CMK (cell line): ENCODE measurements at places on chromosomes 7 and 10.
A peak's percentile ranks its signal among the peaks of the same experiment; 100 is the strongest.

DNA sequence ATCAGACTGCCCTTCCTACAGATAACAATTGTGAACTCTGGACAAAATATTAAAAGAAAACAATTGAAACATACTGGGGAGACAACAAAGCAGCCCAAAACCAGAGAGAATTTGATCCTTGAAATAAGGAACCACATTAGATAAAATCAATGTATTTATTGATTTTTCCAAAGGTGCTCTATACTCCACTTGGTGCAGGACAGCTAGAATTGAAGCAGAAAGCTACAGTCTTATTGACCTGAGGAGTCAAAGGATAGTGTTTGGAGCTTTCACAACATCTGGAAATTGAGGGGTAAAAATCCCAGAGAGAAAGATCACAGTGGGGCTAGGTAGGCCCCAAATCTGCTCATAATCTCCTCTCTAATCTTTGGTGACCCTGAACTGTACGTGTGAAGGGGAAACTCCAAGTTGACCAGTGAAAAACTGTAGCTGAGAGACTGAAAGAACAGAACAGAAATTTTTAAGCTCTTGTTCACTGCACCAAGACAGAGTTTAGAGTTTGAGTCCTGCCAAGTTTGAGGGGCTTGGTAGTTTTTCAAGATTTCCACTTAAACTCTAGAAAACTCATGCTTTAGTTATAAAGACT, 70.2 kb downstream of the SAMD9 start:
- no peak for DNase-seq

GRCh38 chr7:47635091-47636080, 53.5 kb upstream of the TNS3 start:
- DNase-seq = no peak

- no peak for DNase-seq
These were observed 357.7 kb downstream of the PHF14 start for GRCh38 chr7:11331128-11332102.

- no peak for DNase-seq
These were observed 101.9 kb upstream of the CREB5 start for GRCh38 chr7:28310460-28310848.

GRCh38 chr7:98668255-98668654, 51.2 kb downstream of the NPTX2 start:
- DNase-seq = no peak

- DNase-seq = no peak
These were observed 54.0 kb upstream of the KCNIP2 start for GRCh38 chr10:101897633-101898032.

GRCh38 chr10:2048337-2048973, 311.1 kb upstream of the ADARB2 start:
- DNase-seq = no peak

DNA sequence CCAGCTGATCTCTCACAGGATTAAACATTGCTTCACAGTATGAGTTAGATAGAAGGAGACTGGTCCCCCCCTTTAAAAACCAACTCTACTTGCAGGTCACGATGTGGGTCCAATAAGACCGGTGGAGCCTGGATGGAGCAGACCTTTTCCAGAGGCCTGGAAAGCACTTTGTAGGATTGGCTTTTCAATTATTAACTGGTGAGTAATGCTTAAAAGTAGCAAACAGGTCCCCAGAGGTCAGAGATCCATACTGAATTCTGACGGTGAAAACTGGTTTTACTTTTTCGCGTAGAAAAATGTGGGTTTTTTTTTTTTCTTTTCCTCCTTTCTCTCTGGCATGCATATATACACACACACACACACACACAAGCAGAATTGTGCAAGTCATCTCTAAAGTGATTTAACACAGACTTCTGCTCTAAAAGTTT, 74.9 kb upstream of the OGDHL start:
- no peak for DNase-seq

DNA sequence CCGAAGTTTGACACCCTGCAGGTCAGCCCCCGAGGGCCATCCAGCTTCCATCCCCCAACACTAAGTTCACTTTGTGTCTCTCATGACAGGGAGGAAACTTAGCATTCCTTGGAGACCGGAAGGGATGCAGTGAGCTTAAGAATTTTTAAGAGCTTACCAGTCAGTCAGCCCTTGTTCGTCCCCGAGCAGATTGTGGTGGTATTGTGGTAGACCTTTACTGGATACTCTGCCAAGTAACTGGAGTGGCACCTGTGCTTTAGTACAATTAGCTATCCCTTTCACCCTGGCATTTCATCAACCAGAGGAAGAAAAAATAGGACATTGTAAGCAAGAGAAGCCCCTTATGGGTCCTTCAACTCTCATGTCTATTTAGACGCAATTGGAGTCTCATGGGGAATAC, 74.8 kb downstream of the NSUN6 start:
- DNase-seq = no peak

DNA sequence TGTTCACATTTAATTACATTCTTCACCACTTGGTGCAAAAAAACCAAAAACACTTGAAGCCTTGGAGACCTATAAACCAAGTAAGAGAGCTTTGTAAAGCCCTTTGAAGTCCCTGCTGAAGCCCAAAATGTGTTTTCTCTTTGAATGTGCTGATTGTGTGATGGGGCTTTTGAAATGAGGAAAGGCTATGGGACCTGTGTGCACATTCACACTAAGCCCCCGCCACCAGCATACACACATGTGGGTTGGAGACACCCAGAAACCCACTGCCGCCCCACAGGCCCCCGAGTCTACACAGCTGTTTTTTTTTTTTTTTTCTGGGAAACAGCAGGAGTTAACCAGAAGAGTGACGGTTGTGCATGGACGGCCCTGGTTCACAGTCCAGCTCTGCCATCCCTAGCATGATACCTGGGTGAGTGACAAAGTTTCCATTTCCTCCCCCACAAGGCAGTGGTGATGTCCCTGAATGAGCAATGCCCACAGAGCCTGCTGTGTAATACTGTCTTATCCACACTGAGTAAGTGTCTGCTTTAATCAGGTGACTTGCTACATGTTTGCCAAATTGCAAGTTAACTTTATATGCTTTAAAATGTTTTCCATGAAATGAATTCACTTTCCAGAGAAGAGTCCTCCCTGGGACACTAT, 154.6 kb upstream of the GDF10 start:
- DNase-seq = no peak

- peak; percentile 17 for DNase-seq
These were observed 345.0 kb downstream of the SORCS1 start for GRCh38 chr10:106819490-106819889.

GRCh38 chr7:25949736-25950487, 202.1 kb upstream of the NFE2L3 start:
- no peak for DNase-seq

DNA sequence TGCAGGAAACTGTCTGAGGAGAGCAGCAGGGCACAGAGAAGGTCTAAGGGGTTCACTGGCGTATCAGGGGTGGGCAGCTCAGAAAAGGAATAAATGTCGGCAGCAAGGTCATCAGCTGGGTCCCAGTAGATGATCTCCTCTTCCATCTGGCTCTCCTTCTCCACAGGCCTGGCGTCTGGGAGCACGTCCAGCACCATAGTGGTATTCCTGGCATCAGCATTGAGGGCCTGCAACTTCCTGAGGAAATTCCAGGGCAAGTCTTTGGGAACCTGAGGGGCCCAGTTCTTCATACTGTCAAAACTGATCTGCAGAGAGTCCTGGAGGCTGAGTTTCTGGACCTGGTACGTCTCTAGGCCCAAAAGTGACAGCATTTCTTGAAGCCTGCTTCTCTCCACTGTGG, 9.6 kb upstream of the MRPS24 start:
- no peak for DNase-seq

DNA sequence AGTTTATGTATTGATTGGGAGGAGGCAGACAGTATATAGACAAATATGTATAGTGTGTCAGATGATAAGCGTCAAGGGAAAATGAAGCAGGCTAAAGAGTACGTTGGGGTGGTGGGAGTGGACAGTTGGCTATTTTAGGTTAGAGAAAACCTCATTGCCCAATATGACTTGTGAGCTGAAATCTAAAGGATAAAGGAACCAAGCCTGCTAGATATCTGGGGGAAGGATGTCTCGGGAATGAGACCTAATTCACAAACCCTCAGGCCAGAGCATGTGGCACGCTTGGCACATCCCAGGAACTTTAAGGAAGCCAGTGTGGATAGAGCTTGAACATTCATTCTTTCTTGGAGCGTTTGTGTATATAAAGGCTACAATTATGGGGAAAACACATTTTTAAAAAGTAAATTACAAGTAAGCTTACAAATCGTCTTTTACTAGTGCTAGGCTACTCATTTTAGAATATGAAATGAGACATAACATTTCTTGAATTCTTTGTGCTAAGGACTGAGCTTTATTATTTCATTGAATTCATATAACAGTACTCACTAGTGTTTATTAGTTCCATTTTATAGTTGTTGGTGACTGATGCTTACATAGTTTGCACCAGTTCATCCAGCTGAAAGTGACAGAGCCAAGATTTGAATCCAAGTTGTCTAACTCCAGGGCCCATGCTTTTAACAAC, 9.7 kb downstream of the FHIP2A start:
- DNase-seq = no peak

DNA sequence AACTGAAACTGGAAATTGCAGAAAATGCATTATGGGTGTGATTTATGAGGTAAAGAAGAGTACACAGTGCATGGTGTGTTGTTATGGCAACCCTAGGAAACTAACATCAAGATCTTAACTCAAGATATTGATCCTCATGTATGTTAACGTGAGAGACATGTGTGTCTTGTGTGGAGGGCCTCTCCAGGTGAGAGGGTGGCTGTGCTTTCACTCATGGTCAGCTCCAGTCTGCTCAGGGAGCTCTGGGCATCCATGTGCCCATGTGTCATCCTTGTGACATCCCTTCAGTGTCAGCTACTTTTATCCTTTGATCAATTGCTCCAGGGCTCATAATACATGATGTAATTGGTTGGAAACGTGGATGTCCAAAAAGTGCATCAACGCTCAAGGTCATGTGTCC, 24.9 kb upstream of the INSYN2A start:
- no peak for DNase-seq

GRCh38 chr7:144525956-144526355, 122.5 kb upstream of the NOBOX start:
- no peak for DNase-seq

GRCh38 chr7:26658389-26659084, 205.9 kb downstream of the SKAP2 start:
- DNase-seq = no peak

GRCh38 chr7:51223505-51223904, 93.1 kb downstream of the COBL start:
- DNase-seq = no peak

DNA sequence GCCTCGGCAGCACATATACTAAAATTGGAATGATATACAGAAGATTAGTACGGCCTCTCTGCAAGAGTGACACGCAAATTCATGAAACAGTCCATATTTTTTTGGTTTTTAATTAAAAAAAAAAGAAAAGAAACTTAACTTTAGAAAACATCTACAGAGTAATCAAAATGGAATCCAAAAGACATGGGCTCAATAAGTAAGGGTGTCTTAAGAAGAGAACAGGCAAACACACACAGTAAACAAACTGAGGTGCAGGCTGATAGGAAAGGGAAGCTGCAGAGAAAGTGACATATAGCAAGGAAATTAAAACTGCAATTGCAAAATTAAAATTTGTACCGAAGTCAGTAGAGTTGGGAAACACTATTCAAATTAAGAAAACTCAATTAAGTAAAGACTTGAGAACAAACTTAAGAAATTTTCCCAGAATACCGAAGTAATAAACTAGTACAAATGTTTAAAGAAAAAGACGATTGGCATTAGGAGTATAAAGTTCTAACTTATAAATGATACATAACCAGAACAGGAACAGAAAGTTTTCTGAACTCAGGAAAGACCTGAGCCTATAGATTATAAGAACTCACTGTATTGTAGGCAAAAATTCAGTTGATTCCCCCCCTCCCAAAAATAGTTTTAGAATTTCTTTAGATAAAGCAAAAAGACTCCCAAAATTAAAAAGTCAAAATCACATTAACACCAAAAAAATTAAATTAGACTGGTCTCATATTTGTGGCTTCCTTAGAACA, 16.3 kb downstream of the MTPN start:
- DNase-seq = no peak

DNA sequence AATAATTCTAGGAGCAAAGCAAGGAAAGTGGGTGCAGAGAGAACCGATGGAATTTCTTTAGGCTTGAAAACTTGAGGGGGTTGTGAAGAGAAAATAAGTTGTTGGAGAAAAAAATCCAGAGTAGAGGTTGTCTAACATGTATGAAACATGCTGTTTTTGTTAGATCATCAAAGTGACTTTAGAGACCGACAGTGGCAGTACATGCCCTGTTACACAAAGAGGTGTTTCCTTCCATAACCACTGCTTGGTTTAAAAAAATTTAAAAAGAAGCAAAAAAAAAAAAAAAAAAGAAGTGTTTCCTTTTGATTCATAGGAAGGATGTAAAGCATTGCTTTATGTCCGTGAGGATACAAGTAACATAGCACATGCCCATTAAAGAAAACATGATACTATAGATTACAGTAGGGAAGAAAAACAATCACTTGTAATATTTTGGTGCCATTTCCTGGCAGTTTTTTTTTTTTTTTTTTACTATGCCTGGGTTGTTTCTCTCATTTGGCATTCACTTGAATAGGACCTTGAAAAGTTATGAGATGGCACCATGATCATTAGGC, 6.1 kb downstream of the ENTPD1 start:
- DNase-seq = no peak

- DNase-seq = no peak
These were observed 366.3 kb upstream of the GALNT17 start for GRCh38 chr7:70765651-70766050.

DNA sequence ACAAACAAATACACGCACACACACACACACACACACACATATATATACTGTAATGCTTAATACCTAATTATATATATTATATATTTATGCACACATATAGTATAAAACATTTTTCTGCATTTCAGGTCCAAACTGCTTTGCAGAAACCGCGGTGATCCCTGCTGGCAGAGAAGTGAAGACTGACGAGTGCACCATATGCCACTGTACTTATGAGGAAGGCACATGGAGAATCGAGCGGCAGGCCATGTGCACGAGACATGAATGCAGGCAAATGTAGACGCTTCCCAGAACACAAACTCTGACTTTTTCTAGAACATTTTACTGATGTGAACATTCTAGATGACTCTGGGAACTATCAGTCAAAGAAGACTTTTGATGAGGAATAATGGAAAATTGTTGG, 138.5 kb downstream of the VWC2 start:
- DNase-seq = no peak

GRCh38 chr7:7757576-7757975, 39.2 kb upstream of the RPA3 start:
- no peak for DNase-seq

GRCh38 chr10:6213908-6214307, 11.2 kb downstream of the PFKFB3 start:
- DNase-seq = no peak

GRCh38 chr7:48173313-48173712, 2.1 kb downstream of the ABCA13 start:
- no peak for DNase-seq

GRCh38 chr7:158300427-158300826, 287.2 kb downstream of the PTPRN2 start:
- DNase-seq = no peak

- DNase-seq = no peak
These were observed at the start of gene LDB3 for GRCh38 chr10:86668297-86669165. LDB3 (plus strand) TSS chr10:86668511; CDS start chr10:86668692, 181 bp downstream.

GRCh38 chr10:79097021-79097872, 28.5 kb downstream of the ZMIZ1 start:
- no peak for DNase-seq

- DNase-seq = no peak
These were observed 348.0 kb downstream of the TYW1 start for GRCh38 chr7:67344481-67345193.

- DNase-seq = no peak
These were observed 94.7 kb downstream of the LARP4B start for GRCh38 chr10:836782-837181.
